ENCODE measurements at places on chromosomes 5 and 9.
A peak's percentile ranks its signal among the peaks of the same experiment; 100 is the strongest.

GRCh38 chr5:14118551-14119320, 24.4 kb upstream of the TRIO start:
- DNase-seq = no peak

GRCh38 chr9:14889451-14889850, 20.8 kb downstream of the FREM1 start:
- DNase-seq = no peak

DNA sequence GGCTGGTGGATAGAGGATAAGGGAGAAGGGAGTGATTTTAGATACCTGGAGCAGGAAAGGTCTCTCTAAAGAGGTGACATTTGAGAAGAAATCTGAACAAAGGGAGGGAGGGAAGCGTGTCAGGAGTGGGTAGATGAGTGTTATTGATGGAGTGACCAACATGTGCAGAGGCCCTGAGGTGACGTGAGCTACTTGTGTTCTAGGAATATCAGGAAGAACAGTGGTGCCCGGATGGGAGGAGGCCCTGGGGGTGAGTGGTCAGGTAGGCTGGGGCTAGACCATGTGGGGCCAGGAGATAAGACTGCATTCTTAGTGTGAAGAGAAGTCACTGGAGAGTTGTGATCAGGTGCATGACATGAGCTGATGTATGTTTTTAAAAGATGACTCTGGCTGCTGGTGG, 256.2 kb downstream of the ARHGAP26 start:
- DNase-seq = no peak

DNA sequence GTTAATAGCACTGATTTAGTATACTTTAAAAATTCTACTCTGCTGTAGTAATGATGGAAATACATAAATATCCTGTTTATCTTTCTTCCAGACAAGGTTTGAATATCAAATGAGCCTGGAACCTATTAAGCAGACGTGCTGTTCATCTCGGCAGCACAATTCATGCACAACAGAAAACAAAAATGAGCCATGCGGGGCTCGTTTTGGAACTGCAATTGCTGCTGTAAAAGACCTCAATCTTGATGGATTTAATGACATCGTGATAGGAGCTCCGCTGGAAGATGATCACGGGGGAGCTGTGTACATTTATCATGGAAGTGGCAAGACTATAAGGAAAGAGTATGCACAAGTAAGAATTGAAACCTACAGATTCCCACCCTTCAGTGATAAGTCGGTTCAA, 79.1 kb upstream of the ITGA2 start:
- DNase-seq = no peak

DNA sequence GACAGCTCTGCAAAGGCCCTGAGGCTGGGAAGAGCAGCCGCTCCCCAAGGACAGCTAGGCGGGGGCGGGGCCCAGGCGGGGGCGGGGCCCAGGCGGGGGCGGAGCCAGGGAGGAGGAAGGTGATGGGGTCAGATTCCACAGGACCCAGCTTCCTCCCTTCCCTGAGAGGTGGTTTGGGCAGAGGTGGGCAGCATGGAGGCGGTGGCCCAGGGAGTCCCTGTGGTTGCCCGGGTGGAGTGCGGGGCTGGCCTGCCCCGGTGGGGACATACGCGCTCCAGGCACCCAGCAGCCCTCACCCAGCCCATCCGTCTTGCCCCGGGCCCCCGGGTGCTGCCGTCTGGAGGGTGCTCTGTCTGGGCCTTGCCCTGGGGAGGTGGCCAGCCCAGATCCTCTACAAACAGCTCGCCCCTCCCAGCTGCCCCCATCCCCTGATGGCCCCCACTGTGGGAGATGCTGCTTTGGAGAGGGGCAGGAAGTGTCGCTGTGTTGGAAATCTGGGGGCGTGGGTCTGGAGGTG, 11.0 kb upstream of the RNU6ATAC start:
- peak; percentile 17 for DNase-seq

DNA sequence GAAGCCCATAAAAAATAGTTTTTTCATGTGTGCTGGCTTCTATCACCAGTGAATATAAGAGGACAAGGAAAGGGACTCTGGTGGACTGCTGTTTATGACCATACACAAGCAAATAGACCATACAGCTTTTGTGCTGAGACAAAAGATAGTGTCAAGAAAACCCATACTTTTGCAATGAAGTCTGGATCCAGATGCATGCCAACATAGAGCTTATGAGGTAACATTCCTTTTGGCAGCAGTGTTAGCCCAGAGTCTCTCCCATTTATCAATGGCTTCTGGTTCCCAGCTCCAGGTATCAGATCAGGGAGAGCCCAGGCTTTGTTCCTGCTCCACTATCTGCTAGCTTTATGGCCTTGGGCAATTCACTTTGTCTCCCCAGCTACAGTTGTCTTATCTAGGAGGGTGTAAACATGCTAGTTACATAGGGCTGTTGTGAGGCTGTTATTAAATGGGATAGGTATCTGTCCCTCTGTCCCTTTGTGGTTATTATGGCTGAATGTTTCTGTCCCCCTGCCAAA, 55.6 kb downstream of the CCDC192 start:
- DNase-seq = no peak

DNA sequence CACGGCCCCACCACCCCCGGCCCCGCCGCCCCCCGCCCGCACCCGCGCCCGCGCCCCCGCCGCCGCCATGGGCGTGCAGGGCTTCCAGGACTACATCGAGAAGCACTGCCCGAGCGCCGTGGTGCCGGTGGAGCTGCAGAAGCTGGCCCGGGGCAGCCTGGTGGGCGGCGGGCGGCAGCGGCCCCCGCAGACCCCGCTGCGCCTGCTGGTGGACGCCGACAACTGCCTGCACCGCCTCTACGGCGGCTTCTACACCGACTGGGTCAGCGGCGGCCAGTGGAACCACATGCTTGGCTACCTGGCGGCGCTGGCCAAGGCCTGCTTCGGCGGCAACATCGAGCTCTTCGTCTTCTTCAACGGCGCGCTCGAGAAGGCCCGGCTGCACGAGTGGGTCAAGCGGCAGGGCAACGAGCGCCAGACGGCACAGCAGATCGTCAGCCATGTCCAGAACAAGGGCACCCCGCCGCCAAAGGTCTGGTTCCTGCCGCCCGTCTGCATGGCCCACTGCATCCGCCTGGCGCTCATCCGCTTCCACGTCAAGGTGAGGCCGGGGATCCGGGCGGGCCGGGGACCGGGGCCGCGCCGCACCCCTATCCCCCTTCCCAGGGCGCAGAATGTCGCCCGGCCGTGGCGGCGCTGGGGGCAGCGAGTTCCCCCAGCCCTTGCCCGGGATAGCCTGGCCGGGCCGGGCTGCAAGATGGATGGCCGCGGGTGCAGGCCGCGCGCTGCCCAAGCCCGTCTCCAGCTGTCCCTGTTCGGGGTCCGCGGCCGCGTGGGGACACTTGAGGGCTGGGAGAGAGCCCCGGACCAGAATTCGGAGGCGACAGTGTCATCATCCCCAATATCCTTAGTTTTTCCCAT, 594 bp downstream of the FAM120A start:
- peak; percentile 43 for DNase-seq

DNA sequence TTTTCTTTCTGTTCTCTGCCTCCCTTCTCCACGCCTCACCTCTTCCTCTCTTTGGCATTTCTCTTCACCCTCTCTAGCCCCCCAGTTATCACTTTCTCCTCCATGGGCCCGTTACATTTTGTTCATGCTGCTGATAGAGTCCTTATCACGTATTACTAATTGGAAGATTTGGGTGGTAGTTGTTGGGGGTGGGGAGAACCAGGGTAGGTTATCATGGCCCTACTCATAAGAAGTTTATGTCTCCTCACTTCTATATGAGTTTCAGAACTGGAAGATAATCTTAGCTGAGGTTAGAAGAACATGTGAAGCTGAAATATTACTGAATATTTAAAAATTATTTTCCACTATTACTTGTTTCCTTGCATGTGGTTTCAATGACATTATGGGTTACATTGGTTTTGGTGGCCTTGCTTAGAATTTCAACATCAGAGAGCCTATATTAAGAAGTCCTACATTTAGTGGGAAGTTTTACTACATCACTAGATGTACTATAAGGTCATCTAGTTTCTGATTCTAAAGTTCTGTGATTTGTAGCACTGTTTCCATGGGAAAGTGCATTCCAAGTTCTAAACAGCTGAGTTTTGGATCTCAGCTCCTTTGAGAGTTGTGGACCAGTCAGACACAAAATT, 36.8 kb downstream of the PIP5K1B start:
- DNase-seq = no peak

GRCh38 chr9:126763130-126763764, 41.6 kb upstream of the ZBTB43 start:
- peak; percentile 14 for DNase-seq

GRCh38 chr9:125099816-125100215, 43.5 kb downstream of the SCAI start:
- DNase-seq = no peak

DNA sequence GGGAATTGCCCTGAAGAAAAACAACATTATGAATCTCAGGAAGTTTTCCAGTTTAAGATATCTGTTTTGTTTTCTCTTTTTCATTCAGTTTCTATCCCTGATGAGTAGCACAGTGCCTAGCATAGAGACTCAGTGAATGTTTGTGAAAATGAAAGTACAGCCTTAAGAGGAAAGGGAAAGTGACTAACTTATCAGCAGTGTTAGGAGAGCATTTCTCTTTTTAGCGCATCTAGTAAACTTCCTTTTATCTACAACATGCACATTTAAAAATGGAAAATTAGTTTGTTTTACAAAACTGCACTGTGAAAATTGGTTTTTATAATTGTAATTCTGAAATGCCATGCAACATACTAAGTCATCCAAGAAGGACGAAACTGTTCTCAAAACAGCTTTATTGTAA, 110.8 kb downstream of the SMARCA2 start:
- DNase-seq = no peak

DNA sequence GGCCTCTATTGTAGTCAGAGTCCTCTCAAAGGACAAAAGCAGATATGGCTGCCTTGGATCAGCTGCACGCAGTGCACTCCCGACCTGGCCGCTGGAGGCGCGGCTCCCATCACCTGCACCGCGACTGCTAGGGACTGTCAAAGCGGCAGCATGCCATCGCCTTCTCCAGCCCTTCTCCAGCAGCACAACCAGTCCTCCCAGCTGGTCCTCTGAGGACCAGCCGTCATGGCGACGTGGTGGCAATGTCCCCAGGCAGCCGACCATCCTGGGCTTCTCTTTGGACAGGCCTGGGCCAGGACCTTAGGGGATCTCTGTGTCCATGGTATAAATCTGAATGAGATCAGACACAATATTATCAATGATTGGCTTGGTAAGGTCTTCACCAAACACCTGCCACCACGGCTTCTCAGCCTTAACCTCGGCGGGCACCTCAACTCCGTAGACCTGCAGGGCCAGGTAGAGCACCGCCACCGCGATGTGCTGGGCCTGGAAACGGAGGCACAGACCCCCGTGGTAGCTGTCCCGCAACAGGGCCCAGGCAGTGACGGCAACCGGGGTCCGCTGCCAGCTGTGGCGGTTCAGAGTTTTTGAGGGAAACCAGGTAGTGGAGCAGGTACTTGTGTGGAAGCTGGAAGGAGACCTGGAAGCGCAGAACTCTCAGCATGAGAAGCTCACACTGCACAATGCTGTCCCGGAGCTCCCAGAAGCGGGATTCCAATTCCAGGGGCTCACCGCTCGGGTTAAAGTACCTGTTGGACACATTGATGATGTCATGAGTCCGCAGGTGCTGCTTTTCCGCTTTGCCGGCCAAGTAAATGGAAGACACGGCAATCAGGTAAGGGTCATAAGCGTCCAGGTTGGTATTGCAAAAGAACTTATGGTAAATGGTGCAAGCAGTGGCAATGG, 8.5 kb downstream of the DUSP1 start:
- no peak for DNase-seq

GRCh38 chr5:143657647-143658285, 154.2 kb upstream of the HMHB1 start:
- DNase-seq = no peak

GRCh38 chr5:134070725-134071613, 43.5 kb upstream of the TCF7 start:
- peak; percentile 9 for DNase-seq

DNA sequence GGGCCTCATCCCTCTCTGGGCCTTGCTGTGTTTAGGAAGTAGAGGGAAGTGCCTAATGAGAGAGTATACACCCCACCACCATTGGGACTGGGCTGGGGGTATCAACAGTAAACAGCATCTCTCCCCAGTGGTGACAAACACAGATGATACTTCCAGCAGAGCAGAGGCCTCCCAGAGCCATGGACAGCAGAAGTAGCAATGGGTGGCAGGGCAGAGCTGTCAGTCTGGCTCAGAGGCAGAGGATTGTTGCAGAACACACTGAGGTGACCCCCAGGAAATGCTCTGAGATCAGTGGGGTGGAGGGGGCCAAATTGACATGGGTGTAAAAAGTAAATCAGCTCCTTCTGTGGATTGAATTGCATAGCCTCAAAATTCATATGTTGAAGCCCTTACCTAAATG, 12.1 kb upstream of the P4HA2 start:
- DNase-seq = no peak

GRCh38 chr5:65157906-65158603, 323.7 kb downstream of the ADAMTS6 start:
- DNase-seq = no peak

DNA sequence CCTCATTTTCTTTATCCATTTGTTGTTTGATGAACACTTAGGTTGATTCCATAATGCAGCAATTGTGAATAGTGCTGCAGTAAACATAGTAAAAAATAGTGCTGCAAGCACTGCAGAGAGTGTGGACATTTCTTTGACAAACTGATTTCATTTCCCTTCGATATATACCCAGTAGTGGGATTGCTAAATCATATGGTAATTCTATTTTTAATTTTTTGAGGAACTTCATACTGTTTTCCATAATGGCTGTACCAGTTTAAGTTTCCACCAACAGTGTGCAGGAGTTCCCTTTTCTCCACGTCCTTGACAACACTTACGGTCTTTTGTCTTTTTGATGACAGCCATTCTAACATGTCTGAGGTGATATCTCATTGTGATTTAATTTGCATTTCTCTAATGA, 138.2 kb upstream of the PLPPR1 start:
- no peak for DNase-seq

DNA sequence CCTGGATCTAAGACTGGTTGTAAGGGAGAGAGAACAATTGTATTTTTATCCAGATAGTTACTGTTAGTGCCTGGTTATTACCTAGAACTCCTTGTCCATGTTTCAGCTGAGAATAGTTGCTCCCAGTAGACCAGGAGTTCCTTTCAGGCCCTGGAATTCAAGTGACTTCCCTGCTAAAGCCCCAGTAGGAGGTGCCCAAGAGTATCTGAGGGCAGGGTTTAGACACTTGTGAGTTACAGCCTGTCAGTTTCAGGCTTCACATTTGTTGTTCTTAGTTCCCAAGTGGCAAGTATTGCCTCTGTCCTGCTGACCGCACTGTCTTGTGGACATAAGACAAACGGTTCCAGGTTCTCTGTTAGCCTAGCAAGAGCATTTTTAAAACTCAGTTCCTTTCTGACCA, 743.9 kb upstream of the SEMA6A start:
- no peak for DNase-seq

- DNase-seq = peak; percentile 70
Observed at GRCh38 chr9:116155698-116156039, 2.1 kb downstream of the PAPPA start.

DNA sequence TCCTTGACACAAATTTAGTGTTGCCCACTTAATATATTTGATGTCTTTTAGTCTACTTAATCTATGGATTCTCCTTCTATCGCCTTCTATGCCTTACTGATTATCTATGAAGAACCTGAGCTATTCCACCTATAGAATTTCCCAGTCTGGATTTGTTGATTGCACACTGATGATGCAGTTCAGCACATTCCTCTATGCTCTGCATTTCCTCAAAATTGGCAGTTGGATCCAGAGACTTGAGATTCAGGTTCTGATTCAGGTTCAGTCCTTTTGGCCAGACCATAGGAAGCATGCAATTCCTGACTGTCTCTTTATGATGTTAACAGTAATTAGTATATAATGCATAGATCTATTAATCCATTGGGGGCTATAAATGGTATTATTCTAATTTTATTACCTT, 13.8 kb downstream of the SLC22A5 start:
- DNase-seq = no peak

GRCh38 chr9:109975574-109976295, 195.7 kb downstream of the PALM2AKAP2 start:
- peak; percentile 15 for DNase-seq

Measured in EL (cell line).